ENCODE measurements at places on chromosomes 6 and 20. TPM values are rescaled to one million over a fixed set of nuclear protein-coding genes. Genes with fewer than 3 reads are reported as not detected.

DNA sequence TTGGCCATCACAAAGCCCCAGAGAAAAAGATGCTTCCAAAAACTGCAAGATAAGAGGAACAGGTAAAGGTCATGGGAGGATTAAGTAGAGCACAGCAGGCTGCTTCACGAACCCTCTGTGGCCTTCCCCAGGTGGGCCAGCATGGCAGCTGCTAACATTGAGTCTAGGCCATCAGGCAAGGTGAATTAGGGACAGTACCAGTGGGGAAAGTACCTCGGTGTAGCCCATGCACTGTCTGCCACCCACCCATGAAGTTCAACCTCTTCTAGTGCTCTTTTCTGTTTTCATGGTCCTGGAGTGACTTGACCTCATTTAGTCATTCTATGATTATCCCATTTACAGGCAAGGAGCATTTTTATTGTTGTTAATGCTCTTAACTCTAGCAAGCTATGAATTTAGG is 108.6 kb upstream of the DUSP22 start:
- DNase-seq: no peak

Gene RPS6KA2
- 1.9 TPM for total RNA-seq

GRCh38 chr20:19301843-19302242 is 89.4 kb downstream of the SLC24A3 start:
- peak; percentile 18 for DNase-seq

- no peak for DNase-seq
These were observed 45.7 kb downstream of the FARS2 start for GRCh38 chr6:5307058-5307457.

DNA sequence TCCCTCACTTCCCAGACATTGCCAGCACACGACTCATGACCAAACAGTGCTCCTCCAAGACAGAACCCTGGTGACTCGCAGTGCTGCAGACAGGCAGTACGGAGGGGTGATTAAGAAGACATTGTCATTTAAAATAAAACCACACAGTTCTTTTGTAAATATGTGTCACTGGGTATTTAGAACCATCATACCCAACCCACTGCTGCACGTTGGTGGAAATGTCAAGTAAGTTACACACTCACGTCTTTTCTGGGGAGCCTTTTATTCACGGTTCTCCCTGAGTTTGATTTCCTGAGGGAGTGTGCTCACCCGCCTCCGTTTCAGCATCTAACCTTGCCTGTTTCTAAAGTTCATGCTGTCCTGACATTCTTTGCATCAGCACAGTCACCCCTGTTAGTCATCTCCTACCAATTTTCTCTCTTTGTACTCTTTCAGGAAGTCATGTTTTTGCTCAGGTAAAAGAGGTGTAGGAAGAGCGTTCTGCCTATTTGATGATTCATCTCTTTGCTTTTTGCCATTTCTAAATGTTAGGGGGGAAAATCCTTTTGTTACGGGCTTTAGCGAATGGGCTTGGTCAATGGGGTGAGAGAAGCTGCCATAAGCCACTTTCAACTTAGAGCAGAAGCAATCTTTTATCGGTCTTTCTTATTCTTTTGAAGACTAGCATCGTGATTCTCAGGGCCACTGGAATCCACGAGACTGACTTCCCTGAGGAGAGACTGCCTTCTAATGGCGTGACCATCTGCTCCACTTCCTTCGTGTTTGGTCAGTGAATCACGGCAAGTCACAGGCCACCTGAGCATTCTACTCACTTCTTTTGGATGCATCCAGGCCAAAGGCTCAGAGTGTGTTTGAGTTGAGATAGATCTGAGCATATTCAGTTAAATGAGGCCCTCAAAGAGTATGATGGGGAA is 512.8 kb upstream of the JARID2 start:
- DNase-seq: peak; percentile 97

All from M059J (cell line).